Dorsolateral prefrontal cortex (tissue), 122 donors: ENCODE measurements at places on chromosomes 16 and 17. TPM values are rescaled to one million over a fixed set of nuclear protein-coding genes. Genes with fewer than 3 reads are reported as not detected.

MMD gene
- total RNA-seq = 43.3 TPM

TBC1D3H gene
- not detected for total RNA-seq

CCL2 gene
- total RNA-seq = 19.0 TPM

GAS2L2 gene
- total RNA-seq = 2.5 TPM

PTX4 gene
- 0.29 TPM for total RNA-seq

HERPUD1 gene
- total RNA-seq = 96.8 TPM

CLUH gene
- total RNA-seq = 67.2 TPM
